ENCODE measurements at places on chromosomes 6 and 20.

- peak; percentile 26 for DNase-seq
Observed at GRCh38 chr6:143097224-143097795, 36.6 kb downstream of the AIG1 start.

DNA sequence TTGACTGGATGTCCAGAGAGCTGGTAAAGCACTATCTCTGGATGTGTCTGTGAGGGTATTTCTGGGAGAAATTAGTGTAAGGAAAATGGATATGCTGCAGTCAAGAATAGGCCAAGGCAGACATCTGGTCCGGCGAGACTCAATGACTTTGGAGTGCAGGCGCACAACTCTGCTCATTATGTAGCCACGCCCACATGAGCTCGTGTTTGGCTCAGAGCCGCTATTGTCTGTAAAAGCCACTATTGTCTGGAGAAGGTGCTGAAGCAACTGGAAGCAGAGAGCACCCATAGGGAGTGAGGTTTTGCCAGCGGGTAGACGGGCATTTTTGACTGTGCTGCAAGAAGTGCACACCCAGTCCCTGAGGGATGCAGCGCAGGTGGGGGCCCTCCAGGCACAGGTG lies 305.0 kb upstream of the POU3F2 start:
- DNase-seq, result no peak

- no peak for DNase-seq
Observed at GRCh38 chr6:129138739-129139405, 255.9 kb downstream of the LAMA2 start.

- DNase-seq, result no peak
Observed at GRCh38 chr6:50819904-50820868, 1.5 kb downstream of the TFAP2B start.

GRCh38 chr6:13689511-13690256 lies 22.0 kb downstream of the RANBP9 start:
- no peak for DNase-seq

GRCh38 chr20:24488800-24489175 lies 19.4 kb downstream of the SYNDIG1 start:
- no peak for DNase-seq

GRCh38 chr6:61949161-61949560 lies 336.9 kb downstream of the KHDRBS2 start:
- DNase-seq, result no peak

DNA sequence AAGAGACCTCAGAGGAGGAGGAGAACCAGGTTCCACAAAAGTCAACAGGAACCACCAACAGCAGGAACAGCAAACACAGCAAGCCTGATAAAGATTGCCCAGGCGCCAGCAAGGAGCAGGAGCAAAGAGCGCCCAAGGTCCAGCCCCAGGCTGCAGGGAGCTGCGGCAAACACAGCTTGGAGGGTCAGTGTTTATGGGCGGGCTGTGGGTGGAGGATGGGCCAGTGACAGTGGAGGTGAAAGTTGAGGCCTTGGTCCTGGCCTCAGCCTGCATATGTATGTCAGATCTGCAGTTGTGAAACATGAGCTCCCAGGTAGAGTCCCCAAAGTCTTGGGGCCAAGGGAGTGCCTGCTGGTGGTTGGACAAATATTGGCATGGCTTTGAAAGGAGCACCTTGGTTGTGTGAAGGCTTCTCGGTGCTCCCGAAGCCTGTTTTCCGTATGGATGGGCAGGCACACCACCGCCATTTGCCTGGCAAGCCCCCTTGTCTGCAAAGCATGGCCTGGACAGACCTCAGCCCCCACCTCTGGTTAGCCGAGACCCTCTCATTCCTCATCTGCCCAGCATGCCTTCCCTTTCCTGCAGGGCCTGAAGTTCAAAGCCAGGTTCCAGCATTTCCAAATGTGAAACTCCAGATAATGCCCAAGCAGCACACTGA lies 2.0 kb upstream of the CAPN11 start:
- DNase-seq, result no peak

- DNase-seq, result no peak
Observed at GRCh38 chr6:147384737-147385710, 123.5 kb upstream of the SAMD5 start.

GRCh38 chr6:5132731-5133130 lies 47.6 kb downstream of the PPP1R3G start:
- no peak for DNase-seq

DNA sequence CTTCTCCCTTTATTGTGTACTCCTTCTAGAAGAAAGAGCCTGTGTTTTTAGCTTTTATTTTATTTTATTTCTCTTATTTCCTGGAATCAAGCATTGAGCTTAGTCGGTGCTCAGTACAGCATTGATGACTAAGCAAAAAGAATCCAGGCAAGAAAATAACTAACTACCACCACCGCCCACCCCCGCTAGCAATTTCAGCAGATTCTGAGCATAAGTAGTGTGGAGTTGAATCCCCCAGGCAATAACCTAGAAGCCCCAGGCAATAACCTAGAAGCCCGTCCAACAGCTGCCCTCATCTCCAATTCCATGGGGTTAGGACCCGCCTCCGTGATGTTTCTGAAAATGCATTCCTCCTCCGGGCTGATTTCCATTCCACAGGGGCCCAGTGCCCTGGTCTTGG lies 258.0 kb upstream of the TAB2 start:
- no peak for DNase-seq

DNA sequence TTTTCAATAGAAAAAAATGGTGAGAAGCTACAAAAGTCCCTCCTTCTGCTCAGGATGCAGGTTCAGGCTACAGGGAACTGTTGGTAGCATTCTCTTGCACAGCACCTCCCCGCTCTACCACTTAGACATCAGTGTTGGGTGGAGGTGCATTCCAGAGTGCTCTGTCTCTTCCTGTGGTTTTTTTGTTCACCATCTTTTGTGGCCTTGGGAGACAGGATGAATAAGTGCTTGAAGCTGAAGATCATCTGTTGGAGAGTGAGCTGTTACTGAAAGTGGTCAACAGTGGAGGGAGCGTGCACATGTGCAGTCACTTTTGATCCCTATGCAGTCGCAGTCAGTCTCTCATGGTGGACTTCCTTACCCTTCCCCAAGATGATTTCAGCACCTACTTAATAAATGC lies 16.6 kb upstream of the BTBD3 start:
- DNase-seq, result no peak

DNA sequence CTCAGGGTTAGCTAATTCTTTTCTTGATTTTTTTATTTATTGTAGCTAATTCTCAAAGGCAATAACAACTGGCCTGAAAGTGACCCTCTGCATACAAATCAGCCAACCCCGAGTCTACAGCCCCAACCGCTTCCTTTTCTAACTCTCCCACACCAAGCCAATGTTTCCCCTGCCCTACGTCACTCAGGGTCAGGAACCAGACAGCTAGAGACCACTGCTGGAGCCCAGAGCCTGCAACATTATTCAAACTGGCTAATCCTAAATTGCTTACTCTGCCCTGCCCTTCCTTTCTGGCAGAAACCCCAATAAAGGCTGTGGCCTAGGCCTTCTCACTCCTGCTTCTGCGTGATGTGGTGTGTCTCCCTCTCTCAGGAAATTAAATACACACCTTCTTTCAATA lies 320.7 kb downstream of the CBLN4 start:
- no peak for DNase-seq

DNA sequence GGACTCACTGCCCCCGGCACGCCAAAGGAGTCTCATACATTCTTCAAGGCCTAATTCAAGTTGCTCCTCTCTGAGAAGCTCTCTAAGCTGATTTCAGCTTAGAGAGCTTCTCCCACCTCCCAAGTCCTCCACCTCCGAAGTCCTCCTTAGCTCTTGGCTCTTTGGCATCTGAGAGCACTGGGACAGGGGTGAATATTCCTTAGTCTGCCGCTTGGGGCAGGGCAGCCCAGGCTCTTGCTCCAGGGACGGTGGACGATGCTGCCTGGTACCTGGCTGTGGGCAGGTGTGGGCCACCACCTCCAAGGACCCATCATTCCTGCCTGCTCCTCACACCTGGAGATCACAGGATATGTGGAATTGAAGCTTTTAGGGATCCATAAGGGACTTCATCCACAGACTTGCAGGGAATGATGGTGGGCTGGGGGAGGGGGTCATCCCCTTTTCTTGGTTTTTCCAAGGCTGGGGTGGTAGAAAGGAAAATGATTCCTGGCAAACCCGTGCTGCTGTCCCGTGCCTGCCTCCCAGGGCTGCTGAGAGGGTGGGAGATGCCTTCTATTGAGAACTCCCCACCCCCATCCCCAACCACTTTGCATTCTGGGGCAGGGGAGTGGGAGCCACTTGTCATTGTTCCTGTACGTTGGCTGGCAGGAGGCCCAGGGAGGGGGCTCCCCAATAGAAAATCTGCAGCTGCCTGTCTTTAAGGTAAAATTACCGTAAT lies 57.4 kb downstream of the ARHGAP40 start:
- no peak for DNase-seq

GRCh38 chr6:10484912-10485311 lies 36.2 kb upstream of the GCNT2 start:
- no peak for DNase-seq

- DNase-seq, result no peak
Observed at GRCh38 chr20:6492271-6493055, 275.0 kb upstream of the BMP2 start.

DNA sequence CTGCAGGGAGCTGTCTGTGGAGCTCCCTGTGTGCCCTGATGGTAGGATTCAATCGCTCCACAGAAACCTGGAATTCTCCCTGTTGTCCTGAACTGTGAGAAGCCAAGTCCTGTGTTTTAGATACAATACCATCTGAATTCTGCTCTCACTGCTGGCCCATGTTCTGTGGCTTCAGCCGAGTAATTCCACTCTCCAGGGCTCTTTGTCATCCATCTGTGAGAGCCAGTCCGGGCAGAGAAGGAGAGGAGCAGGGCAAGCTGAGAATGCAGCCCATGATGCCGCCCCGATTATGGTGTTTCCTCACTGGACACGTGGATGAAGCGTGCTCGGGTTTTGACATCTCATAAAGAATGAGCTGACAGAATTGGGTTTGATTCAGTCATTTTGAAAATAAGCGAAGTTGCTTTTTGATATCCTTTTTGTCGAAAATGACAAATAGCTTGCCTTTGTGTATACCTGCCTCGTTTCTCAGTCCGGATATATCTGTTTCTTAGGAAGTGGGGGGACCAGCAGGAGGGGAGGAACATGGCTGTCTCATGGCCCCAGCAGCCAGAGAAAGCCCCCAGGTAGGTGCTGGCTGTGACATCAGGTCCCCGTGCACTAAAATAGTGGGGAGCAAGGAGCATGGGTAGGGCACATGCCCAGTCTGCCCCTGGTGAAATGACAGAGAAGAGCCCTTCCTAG lies 8.2 kb upstream of the CD93 start:
- peak; percentile 4 for DNase-seq

- DNase-seq, result peak; percentile 15
Observed at GRCh38 chr6:138592749-138593123, 93.4 kb upstream of the NHSL1 start.

DNA sequence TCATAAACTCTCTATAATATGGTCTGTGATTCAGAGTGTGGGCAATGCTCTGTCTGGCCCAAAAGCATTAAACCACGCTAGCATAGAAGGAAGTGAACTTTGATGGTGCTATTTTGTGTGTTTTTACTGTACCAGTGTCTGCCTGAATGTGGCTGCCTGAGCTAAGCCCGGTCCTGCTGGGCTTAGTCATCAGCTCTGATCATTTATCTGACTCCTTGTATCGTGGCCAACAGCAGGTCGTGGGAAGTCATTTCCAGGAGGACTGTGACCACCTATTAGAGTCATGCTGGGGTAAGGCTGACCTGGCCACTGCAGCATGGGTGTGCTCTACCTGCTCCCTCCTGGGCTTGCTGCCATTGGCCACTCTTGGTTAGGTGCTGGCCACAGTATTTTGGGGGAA lies 239.1 kb upstream of the CEP162 start:
- no peak for DNase-seq

DNA sequence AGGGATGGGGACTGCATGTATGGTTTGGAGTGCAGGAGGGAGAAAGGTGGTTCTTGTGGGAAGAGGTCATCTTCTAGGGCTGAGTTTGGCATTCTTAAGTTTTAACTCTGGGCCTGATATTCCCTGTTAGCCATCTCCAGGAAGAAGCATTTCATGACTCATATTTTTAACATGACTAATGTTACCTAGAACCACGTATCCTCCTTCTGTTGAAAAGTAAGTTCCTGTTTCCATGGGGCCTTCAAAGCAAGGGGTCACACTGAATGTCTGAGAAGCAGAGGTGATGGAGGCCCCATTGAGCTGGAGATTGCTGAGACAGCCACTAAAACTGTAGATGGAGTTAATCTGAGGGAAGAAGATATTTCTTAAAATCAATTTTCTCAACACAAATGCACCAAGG lies 30.2 kb downstream of the FAM229B start:
- DNase-seq, result no peak

DNA sequence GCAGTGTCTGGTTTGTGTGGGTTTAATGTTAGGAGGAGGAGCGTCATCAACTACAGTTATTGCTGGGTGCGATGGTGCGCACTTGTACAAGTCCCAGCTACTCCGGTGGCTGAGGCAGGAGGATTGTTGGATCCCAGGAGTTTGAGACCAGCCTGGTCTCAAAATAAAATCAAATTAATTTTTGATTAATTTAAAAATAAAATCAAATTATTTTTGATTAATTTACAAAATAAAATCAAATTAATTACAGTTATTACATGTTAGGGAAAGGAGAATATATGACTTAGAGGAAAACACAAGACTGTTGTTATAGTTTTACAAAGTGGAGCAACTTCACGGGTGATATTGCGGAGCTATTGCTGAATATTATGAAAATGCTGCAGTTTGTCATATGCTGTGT lies 34.7 kb upstream of the ADGRF5 start:
- no peak for DNase-seq

GRCh38 chr6:4923081-4923480 lies 80.8 kb downstream of the RPP40 start:
- DNase-seq, result no peak

GRCh38 chr6:128376952-128377503 lies 143.4 kb downstream of the PTPRK start:
- DNase-seq, result no peak

- no peak for DNase-seq
Observed at GRCh38 chr20:24309596-24309995, 159.8 kb upstream of the SYNDIG1 start.

DNA sequence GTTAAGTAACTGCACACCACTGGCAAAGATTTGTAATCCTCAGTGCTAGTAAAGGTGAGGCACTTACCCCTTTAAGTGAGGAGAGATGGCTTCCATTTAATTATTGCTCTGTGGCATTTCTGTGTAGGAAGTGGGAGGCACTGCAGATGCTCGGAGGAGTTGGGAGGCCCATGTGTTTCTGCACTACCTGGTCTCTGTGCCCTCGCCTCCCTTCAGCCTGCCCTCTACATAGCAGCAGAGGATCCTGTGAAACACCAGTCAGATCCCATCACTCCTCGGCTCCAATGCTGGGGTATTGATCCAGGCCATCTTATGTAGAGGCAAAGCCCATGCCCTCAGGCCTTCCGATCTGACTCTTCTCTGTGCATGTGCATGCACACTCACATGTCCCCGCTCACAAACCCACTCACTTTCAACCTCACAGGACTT lies 67.0 kb downstream of the SLX4IP start:
- no peak for DNase-seq

Measured in T-helper 1 cell (primary cell).